Activated T-helper 1 cell treated with anti-CD3 and anti-CD28 coated beads, Interleukin-2, amount 50 U/mL, for 16 hours (primary cell): ENCODE measurements at places on chromosomes 7 and 10.

GRCh38 chr7:45574669-45575500 is 717 bp downstream of the ADCY1 start:
- DNase-seq, result no peak

DNA sequence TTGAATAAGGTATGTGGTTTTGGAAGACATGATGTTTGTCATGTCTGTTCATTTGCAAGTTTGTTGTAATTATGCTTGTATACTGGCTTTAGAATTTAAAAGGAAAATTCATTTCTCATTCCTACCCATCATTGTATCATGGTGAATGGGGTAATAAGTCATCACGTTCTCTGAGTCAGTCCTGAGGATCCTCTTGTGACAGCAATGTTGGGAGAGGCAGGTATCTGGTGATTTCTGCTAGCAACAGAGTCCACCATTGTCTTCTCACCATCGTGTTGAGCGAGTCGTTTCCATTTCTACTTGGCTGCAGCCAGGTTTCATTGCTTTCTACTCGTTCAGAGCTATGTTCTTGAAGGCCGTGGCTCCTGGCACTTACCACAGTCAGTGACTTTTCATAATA is 16.3 kb downstream of the CUL1 start:
- DNase-seq, result no peak

DNA sequence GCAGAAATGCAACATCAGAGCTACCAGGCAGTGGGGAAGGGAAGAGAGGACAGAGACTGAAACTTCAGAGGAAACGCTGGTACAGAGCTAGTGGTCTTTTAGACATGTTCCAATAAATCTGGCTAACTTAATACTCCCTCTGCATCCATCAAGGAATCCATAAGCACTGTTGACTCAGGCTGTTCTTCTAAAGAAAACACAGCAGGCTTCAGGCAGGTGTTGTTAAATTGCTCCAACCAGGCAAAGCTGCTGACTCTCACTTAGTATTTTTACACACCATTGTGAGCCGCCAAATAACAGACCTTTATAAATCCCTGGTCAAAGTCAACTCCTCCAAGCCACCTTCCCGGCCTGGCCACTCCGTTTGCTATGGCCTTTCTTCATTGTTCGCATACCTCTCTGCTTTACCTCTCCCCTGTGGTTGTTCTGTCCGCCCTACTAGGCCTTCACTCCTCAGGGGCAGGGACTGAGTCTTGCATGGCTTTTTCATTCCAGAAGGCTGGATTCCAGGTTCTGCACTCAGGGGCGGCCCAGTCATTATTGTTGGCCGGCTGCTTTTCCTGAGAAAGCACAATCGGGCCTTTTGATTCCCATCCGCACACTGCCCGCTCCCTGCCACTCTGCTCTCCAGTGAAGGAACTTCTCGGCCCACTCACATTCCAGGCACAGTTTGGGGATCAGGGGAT is 18.4 kb downstream of the CREB3L2 start:
- DNase-seq, result no peak

DNA sequence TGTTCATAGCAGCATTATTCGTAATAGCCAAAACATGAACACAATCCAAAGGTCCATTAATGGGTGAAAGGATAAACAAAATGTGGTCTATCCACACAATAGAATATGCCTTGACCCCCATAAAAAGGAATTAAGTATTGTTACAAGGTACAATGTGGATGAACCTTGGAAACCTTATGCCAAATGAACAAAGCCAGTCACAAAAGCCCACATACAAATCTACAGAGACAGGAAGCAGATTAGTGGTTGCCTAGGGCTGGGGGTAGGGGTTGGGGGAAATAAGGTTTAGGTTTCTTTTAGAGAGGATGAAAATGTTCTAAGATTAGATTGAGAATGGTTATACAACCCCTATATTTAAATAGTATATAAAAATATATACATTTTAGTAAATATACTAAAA is 34.8 kb downstream of the PIP4K2A start:
- DNase-seq, result no peak

- no peak for DNase-seq
These were observed 30.8 kb upstream of the ZMYND11 start for GRCh38 chr10:104416-104815.

- DNase-seq, result no peak
These were observed 82.0 kb downstream of the FGFR2 start for GRCh38 chr10:121516093-121516865.

DNA sequence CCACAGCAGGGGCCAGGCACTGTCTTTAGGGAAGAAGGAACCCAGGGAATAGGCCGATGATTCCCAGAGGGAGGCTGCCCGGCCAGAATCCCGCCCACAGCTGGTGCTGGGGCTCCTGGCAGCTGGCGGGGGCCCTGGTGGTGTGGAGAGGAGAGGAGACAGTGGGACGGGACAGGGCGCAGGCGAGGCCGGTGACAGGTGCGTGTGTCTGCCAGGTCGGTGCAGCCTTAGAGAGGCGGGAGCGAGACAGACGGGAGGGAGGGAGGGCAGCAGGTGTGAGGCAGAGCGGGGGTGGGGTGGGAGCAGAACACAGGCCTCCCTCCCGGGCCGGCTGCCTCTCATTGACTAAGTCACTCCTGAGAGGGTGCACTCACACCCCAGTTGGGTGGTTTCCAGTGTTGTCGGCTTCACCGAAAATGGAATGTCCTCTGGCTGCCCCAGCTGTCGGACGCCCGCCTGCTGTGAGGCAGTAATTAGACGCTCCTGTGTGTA is 55.2 kb downstream of the ELFN1 start:
- DNase-seq, result no peak

- no peak for DNase-seq
These were observed 250.8 kb downstream of the KCNMA1 start for GRCh38 chr10:77386838-77387237.

DNA sequence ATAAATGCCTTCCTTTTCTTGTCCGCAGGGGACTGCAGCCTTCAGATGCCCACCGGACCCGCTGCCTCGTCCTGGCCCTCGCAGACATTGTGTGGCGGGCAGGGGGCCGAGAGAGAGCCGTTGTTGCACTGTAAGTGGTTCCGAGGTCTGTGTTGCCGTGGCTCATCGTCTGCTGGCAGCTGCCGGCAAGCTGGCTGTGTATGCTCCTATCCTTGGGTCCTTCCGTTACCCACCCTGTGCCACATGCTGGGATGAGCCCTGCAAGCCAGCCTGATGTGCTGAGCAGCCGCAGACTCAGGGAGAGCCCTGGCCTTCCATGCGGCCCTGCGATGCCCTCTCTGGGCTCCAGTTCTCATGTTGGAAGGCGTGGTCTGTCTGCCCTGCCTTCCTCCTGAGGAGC is 61.2 kb upstream of the AQP1 start:
- DNase-seq, result no peak

DNA sequence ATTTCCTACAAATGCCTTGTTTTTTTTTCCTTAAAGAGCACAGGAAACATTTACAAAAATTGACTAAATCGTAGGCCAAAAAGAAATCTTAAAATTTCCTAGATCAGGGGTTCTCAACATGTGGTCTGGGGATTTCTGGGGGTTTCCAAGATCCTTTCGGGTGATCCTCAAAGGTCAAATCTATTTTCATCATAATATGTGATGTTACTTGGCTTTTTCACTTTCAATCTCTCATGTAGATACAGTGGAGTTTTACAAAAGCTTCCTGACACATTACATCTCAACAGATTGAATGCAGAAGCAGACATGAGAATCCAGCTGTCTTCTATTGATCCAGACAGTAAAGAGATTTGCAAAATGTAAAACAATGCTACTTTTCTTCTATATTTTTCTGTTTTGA is 497.3 kb downstream of the INHBA start:
- no peak for DNase-seq

DNA sequence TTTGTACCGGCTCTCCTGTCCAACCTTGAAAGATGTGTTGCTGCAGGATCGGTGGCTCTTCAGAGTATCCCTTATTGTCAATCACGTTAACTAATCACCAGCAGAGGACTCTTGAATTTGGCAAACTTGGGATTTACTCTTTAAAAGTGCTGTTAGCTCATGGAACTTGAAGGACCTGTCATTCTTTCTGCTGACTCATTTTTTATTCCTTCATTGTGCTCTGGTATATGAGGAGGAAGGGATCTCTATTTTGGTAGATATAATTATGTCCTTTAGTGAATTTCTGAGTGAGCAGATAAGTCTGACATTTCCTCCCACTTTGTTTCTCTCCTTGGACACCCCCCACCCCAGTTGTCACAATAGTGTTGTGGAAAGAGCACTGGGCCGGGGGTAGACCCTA is 175.1 kb upstream of the HDAC9 start:
- DNase-seq, result no peak

- no peak for DNase-seq
These were observed 95.0 kb downstream of the CDCA7L start for GRCh38 chr7:21850531-21851285.
